ENCODE measurements at places on chromosomes 1 and 21.
A peak's percentile ranks its signal among the peaks of the same experiment; 100 is the strongest.

DNA sequence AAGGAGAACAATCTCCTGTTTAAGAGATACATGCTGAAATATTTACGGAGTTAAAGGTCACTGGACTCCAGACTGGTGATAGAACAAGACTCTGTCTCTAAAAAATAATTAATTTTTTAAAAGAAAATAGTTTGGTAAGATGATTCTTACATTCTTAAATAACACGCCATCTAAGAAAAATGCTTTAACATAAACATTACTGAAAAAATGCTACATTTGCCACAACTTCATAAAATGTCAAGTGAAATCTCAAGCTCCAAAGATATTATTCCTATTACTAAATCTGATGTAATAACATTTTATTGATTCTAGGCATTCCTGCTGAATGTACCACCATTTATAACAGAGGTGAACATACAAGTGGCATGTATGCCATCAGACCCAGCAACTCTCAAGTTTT lies 4.1 kb downstream of the ANGPTL3 start:
- no peak for DNase-seq

GRCh38 chr1:45410850-45411509 lies 70.7 kb upstream of the MUTYH start:
- no peak for DNase-seq

DNA sequence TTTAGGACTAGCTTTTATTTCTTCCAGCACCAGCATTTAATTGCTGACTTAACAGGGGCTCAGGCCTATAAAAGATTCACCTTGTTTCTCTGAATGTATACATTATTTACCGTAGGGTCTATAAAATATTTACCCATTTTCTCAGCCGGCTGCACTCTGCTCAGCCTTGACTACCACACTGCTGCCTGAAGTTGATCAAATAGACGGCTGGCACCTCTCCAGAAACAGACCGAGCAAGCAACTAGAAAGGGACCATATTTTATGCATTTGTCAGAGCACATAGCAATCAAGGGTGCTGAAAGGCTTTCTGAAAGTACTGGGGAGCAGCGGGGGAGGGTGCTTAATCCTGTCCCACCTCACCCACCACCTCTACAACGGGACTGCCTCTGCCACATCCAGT lies 64.7 kb upstream of the FGGY start:
- DNase-seq = no peak

- no peak for DNase-seq
Observed at GRCh38 chr1:11670747-11671146, 6.7 kb downstream of the FBXO6 start.

DNA sequence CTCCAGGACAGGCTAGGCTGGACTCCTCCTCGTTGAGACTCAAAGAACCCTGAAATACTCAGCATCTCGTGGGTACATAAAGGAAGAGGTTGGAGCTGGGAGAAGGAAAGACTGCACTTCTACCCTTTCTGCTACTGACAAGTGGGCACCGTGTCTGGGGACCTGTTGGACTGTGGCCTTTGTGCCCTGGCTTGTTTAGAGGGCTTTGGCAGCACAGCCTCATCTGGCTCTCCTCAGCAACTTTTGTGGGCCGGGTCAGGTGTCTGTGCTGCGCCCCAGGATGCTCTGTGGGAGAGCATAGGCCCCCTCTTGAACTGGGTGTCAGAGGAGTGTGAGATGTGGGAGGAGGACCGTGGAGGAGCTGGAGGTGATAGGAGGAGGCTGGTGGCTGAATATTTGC lies 142.4 kb downstream of the FCRL5 start:
- DNase-seq = no peak

- no peak for DNase-seq
Observed at GRCh38 chr21:30726726-30727125, 8.1 kb upstream of the KRTAP21-3 start.

- DNase-seq = no peak
Observed at GRCh38 chr1:36560177-36560576, 77.5 kb upstream of the CSF3R start.

DNA sequence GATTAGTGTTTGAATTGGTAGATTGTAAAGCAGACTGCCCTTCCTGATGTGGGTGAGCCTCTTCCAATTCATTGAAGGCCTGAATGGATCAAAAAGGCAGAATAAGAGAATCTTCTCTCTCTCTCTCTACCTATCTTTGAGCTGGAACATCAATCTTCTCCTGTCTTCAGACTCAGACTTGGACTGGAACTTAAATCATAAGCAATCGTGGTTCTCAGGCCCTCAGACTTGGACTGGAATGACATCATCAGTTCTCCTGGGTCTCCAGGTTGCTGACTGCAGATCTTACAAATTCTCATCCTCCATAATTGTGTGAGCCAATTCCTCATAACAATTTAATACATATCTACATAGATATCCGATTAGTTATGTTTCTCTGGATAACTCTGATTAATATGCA lies 66.8 kb downstream of the IER5 start:
- DNase-seq = no peak

DNA sequence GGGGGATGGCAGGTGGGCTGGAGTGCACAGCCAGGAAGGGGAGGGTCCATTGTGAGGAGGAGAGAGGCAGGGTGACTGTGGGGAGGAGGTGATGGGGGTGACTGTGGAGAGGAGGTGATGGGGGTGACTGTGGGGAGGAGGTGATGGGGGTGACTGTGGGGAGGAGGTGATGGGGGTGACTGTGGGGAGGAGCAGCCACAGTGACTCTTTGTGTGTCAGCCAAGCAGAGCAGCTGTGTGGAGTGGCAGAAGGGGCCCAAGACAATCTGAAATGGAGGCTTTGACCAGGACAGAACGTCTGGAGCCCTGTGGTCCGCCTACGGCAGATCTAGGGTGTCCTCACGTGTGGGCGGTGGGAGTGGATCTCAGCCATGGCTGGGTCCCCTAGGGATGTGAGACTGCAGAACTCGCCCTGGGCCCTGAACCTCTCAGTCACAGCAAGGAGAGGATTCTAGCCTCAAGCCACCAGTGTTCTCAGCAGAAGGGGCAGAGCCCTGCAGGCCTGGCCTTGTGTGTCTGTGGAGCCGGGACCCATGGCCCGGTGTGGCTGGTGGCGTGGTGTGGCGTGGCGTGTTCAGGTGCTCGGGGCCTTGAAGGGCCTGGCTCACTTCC lies 81.5 kb downstream of the OBSCN start:
- DNase-seq = no peak

DNA sequence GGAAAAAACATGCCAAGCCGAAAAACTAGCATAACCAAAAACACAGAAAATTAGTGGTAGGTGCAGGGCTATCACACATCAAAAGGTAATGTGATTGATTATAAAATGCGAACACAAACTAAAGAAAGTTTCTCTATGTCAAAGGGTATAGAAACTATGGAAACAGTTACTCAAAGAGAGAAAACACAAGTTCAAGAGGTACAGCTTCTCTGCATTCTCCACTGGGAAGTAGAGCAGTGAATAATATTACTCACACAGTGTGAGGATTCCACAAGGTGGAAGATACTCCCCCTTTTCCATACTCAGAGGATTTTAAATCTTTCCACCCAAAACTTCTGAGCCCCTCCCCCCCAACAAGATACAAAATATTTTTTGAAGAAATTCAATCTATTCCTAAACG lies 18.6 kb downstream of the AKT3 start:
- DNase-seq = no peak

- DNase-seq = peak; percentile 67
Observed at GRCh38 chr1:54996359-54996868, 2.3 kb upstream of the BSND start.

- DNase-seq = no peak
Observed at GRCh38 chr1:69643266-69643665, 75.5 kb downstream of the LRRC7 start.
